ENCODE measurements at places on chromosomes 6 and 20.

- DNase-seq: no peak
These were observed 210.8 kb downstream of the TBC1D7 start for GRCh38 chr6:13117570-13117969.

GRCh38 chr6:2636672-2637071, 114.0 kb downstream of the MYLK4 start:
- DNase-seq: no peak

DNA sequence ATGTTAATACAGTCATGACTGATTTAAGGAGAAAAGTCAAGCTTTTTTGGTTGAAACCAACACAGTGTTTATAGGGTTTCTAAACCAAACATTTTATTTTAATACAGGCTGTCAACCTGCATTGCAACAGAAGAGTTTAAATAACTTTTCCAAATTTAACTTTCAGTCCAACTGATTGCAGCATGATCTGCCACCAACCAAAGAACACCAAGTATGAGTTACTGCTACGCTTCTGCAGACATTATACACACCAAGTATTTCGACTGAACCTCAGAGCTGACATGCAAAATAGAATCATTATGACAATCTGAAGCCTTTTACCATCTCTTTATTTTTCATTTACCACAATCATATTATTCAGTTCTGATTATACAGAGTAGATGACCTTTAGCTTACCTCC, 151.2 kb upstream of the DST start:
- DNase-seq: no peak

DNA sequence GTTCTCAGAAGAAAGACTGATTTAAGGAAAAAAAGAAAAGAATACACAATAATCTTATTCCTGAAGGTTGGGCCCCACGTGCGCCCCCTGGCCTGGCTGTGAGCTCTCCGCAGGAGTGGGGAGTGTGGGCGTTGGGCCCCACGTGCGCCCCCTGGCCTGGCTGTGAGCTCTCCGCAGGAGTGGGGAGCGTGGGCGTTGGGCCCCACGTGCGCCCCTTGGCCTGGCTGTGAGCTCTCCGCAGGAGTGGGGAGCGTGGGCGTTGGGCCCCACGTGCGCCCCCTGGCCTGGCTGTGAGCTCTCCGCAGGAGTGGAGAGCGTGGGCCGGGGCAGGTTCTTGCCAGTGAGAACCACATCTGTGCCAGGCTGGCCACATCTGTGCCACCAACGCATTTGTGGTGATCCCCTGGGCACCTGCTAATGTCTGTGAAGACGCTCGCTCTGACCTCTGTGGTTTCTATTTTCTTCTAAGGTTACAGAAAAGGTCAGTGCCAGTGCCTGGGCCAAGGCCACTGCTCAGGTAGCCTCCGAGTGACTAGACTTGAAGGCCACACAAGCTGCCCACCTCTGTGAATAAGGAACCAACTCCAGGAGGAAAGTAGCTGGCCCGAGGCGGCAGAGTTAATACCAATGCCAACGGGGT, 41.0 kb downstream of the WDR27 start:
- no peak for DNase-seq

GRCh38 chr20:3239867-3240775, 1.1 kb upstream of the SLC4A11 start:
- peak; percentile 11 for DNase-seq

- no peak for DNase-seq
These were observed 25.1 kb upstream of the RPP40 start for GRCh38 chr6:5028921-5029320.

GRCh38 chr6:110048221-110048875, 70.2 kb downstream of the GPR6 start:
- no peak for DNase-seq

- DNase-seq: no peak
These were observed 93.4 kb downstream of the ZMYND8 start for GRCh38 chr20:47263080-47263464.

- DNase-seq: no peak
These were observed 16.9 kb downstream of the KIF16B start for GRCh38 chr20:16556301-16556700.

- DNase-seq: no peak
These were observed 50.1 kb downstream of the GRM4 start for GRCh38 chr6:34095741-34096140.

DNA sequence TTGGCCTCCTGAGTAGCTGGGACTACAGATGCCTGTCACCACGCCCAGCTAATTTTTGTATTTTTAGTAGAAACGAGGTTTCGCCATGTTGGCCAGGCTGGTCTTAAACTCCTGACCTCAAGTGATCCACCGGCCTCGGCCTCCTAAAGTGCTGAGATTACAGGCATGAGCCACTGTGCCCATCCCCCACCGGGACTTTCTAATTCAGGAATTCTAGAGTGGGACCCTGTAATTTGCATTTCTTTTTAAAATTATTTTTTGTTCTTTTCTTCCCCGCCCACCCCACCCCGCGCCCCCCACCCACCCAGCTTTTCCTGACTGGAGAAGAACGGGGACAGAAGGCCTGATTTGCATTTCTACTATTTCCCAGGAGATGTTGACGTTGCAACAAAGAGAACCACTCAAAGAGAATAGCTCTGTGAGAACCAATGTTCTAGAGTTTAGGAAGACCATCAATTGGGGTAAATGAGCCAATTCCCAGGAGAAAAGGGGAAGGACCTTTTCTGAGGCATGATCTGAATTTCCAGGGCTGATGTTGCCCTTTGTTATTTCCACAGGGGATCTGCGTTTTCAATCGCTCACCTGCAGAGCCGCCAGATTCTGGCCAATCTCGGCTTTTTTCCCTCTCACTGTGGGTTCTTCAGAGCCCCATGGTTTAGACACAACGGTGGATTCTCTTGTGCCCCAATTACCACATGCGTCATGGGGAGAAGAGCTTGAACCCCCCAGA, 33.2 kb upstream of the TFAP2C start:
- no peak for DNase-seq

DNA sequence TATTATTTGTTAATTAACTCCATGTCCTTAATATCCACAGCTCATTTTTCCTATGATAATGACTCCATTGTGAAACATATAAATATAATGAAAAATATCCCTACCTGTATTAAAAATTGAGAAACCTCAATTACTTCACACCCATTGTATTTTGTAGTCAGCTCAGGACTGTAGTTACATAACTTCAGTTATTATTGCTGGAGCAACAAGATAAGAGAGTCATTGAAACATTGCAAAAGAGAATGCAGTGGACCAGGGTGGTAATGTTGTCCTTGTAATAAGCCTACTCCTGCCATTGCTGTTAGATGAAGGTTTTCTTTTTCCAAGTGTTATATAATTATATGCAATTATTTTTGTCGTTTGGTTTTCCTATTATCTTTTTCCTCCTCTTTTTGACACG, 184.4 kb downstream of the PRL start:
- no peak for DNase-seq

- no peak for DNase-seq
These were observed 85.7 kb upstream of the TAB2 start for GRCh38 chr6:149231778-149232177.

GRCh38 chr6:80182308-80182707, 75.8 kb downstream of the BCKDHB start:
- no peak for DNase-seq

Measured in activated naive CD4-positive, alpha-beta T cell treated with Interleukin-2 at 50 U/mL for 16 hours (primary cell).